ENCODE measurements at places on chromosomes 13 and 19. TPM values are rescaled to one million over a fixed set of nuclear protein-coding genes. Genes with fewer than 3 reads are reported as not detected.
A peak's percentile ranks its signal among the peaks of the same experiment; 100 is the strongest.

DNA sequence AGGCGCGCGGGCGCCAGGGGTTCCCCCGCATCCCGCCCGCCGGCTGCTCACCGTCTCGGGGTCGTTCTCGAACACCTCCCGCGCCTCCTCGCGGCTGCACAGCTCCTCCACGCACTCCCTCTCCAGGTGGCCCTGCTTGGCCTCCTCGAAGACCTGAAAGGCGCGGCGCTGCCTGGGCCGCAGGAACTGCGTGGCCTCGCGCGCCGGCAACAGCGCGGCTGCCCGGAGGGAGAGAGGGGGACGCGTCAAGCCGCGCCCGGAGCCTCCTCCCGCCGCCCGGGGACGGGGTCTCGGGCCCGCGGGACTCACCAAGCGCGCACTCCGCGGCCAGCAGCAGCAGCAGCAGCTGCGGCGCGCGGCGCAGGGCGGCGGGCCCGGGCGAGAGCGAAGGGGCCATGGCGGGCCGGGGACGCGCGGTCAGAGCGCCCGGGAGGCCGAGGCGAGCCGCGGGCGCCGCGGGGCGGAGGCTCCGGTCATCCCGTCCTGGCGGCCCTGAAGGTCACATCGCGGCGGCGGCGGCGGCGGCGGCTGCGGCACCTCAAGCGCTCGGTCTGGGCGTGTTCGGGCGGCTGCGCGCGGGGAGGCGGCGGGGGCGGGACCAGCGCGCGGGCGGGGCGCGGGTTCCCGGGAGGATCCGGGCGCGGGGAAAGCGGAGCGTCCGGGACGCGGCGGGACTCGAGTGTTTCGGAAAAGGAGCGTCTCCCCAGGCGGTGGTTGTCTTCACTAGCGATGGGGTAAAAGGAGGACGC is at the start of gene GAS6:
Gene GAS6 (minus strand): TSS at position 553 of the 749 bp plus-strand sequence. CDS start 156 bp downstream, at position 397.
- DNase-seq = no peak

GRCh38 chr13:40776681-40777165 is 5.7 kb upstream of the MRPS31 start:
- DNase-seq = no peak

- DNase-seq = no peak
These were observed 117.7 kb downstream of the LHFPL6 start for GRCh38 chr13:39485314-39485700.

Gene PEG3
- polyA plus RNA-seq = 64.2 TPM

- no peak for DNase-seq
These were observed 8.3 kb downstream of the CACTIN start for GRCh38 chr19:3618144-3618810.

- no peak for DNase-seq
These were observed 131.5 kb downstream of the NUFIP1 start for GRCh38 chr13:44857736-44858135.

DNA sequence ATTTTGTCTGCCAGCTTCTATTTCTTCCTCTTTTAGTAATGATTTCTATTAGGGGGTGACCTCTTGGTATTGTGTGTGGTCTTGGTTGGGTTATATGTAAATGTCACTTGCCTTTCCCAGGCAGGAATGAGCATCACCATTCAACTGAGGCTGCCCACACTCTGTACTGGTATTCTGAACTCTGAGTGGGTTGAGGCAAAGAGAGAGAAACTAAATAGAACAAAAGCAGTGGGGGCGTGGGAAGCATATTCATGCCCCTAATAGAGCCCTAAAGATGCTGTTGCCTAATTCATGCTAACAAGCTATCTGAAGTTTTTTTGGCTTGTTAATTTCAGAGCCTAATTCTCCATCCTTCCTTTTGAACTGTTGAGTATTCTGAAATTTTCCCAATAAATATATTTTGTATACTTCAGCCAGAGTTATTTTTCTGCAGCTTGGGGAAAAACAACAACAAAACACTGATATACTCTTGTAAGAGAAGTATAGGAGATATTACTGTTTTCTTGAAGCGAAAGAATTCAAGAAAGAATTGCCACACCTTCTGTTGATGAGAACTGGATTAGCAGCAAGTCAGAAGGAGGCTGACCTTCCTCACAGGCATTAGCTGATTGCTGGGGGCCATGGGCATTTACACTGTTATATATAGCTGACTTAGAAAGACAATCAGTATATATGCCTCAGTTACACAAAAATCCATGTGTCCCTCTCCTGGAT is 315.8 kb upstream of the KLF12 start:
- DNase-seq = no peak

Gene FFAR2
- polyA plus RNA-seq = 0.41 TPM

Gene LRP3
- polyA plus RNA-seq = 22.6 TPM

Gene SYT5
- polyA plus RNA-seq = 0.41 TPM

Gene ZNF730
- 8.1 TPM for polyA plus RNA-seq

- no peak for DNase-seq
These were observed 111.6 kb upstream of the OBI1 start for GRCh38 chr13:78770601-78771000.

- DNase-seq = no peak
These were observed 16.4 kb upstream of the PRR19 start for GRCh38 chr19:42285541-42285941.

- no peak for DNase-seq
These were observed 213.7 kb downstream of the SLITRK5 start for GRCh38 chr13:87884884-87885283.

DNA sequence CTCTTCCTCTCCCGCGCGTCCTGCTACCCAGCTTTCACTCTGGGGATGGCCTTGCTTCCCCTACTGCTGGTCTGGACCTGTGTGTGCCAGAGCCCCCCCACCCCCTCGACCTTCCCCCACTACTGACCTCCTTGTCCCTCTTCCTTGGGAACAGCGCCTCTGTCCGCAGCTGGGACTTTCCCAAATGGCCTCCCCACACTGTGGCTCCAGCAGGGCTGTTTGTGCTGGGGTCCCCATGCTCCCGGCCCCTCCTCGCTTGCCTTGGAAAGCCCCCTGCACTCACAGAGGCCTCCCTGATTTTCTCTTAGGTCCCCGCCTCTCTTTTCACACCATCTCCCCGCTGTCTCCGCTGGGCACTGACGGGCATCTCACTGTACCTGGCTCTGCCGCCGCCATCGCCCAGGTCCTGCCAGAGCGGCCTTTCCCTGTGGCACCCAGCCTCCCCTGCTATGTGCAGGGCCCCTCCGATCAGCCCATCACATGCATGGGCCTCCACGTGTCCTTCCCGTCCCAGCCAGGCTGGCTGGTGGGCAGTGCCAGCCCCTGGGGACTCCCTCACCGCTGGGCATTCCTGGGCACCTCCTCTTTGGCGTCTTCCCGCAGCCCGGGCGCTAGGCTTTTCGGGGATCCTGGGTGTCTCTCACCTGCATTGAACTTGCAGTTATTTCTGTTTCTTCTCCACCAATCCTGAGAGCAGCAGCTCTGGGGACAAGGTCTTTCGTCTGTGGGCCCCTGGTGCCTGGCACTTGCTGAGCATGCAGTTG is 118.7 kb downstream of the ATP11A start:
- no peak for DNase-seq

DNA sequence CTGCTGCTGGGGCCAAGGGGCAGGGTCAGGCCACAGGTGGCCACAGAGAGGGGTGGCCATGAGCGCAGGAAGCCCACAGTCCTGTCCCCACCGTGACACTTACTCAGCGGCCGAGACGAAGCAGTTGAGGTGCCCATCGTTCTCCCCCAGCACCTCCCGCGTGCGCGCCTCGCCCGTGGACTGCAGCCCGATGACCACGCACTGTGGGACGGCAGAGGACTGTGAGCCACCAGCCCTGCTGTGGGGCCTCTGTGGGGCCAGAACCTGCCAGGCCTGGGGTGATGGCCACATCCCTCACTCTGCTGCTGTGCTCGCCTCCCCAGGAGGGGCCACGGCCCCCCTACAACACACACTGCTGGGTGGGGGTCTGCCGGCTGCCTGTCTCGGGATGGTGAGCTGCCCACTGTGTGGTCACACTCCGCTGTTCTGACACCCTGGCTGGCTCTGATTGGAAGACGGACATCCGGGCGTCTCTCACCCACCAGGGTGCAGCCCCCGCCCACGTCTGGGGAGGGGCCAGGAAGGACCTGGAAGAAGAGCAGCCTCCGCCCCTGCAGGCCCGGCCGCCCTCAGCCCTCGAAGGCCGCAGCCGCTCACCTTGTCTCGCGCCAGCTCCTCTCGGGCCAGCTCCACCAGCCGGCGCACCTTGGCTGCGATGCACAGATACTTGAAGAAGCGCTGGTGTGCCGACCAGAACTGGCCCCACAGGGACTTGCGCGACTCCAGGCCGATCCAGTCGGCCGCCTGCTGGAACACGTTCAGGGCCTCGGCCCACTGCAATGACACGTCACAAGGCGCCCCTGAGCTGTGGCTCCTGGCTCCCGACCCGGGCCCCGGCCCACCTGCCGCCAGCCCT is 13.2 kb downstream of the GPX4 start:
- no peak for DNase-seq

Gene RGS9BP
- polyA plus RNA-seq = 0.65 TPM

DNA sequence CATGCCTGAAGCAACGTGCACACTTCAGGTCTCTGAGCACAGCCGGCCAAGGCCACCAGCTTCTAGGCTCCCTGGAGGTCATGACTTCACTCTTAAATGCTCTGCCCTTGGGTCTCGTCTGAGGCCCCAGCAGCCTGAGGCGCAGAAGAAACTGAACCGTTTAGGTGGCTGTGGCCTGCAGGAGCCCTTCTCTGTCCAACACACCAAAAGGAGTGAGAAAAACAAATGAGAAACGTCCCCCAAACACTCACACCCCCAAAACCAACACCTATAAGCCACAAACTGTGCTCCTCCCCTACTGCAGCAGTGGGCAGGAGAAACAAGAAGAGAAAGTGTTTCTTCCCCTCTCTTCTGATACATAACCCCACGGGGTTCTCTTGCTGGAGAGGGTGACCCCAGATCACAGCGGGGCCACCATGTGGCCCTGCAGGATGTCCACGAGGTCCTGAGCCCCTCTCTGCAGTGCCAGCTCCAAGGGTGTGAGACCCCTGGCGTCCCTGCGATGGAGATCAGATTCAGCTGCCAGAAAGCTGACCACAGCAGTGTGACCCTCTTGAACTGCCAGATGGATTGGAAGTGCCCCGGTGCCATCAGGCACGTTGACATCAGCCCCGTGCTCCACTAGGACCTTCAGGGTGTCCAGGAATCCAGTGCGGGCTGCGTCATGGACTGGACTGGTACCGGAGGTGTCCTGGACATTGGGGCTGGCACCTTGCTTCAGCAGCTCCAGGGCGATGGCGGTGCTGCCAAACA is 1.0 kb upstream of the KRI1 start:
- DNase-seq = no peak

DNA sequence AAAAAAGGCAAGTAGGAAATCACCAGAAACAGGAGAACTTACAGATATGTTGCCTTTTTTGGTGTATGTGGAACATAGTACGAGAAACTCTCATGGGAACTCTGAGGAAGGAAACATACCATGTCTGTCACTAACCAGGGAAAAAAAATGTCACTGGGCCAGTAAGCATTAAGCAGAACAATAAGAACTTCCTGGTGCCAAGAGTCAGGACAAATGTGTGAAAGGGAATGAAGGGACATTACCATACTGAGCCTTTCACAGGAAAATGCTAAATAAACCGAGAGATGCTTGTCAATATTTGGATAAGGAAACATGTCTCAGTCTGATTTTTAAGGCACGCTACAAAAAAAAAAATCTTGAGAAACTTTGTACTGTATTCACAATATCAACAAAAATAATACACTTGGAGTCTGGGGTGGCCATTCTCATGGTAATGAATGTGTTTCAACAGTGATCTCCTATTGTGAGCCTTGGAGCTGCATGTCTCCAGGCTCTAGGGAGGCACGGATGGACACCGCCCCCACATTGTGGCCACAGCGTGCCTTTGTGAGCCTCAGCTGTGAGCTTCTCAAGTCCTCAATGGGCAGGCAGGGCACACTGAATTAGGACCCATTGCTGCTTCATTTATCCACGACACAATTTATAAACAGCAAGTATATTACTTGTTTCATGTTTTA is 113.0 kb upstream of the ARGLU1 start:
- no peak for DNase-seq

DNA sequence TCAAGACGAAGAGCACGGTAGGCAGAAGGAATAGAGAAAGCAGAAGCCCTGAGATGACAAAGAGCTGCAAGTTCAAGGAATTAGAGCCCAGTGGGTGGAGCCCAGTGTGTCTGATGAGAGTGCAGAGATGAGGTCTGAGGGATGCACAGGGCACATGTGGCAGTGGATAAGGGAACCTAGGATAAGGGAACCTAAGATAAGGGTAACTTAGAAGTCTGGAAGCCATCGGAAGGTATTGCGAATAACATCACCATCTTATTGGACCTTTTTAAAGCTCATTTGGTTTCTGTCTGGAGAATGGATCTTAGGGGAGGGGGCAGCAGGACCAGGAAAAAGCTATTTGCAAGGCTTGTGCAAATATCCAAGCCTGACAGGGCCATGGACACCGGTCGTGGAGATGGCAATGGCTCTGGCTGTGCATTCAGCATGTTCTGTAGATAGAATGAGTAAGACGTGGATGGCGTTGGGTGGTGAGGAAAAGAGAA is 1.3 kb downstream of the FPR3 start:
- DNase-seq = no peak

Gene KANK2
- 124 TPM for polyA plus RNA-seq

DNA sequence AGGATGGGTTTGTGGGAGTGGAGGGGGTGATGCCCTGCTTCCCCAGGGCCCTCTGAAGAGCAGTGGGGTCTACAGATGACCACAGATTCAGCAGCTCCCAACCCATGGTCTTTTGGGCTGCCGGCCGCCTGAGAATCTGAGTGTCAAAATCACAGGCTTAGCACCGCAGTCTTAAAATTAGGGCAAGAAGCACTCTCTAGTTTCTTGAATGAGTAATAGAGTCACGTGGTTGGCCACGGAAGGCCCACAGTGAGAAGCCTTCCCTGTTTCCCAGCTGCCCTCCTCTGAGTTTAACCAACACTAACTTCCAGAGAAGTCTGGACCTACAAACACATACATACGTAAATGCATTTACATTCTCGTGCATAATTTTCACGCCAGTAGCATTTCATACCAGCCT is 5.2 kb downstream of the PRMT1 start:
- DNase-seq = no peak

GRCh38 chr19:17125062-17125727 is 49.6 kb downstream of the MYO9B start:
- no peak for DNase-seq

Gene ZNF560
- 0.98 TPM for polyA plus RNA-seq

DNA sequence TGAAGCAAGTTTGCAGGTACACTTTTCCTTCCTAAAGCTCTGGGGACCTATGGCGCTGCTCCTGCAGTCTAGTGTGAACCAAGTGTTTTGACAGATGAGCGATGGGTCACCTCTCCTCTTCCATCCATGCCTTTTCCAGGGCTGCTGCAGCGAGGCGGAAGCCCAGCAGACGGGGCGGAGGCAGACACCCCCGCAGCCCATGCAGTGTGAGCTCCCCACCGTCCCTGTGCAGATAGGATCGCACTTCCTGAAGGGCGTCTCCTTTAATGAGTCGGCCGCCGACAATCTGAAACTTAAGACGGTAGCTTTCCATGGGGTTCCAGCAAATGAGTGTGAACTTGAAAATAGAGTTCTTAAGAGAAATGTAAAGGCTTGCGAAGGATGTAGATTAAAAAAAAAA is 37.1 kb upstream of the GPI start:
- peak; percentile 52 for DNase-seq

Gene IFNL1
- not detected for polyA plus RNA-seq

Gene CLEC11A
- 30.4 TPM for polyA plus RNA-seq

- no peak for DNase-seq
These were observed 314.2 kb downstream of the DLEU7 start for GRCh38 chr13:50529154-50529882.
